ENCODE measurements at places on chromosomes 3 and 15. TPM values are rescaled to one million over a fixed set of nuclear protein-coding genes. Genes with fewer than 3 reads are reported as not detected.

HTR3E gene
- not detected for total RNA-seq

TMEM45A gene
- total RNA-seq = 18.7 TPM

TEX55 gene
- total RNA-seq = not detected

SGO1 gene
- total RNA-seq = 33.3 TPM

PAQR5 gene
- 0.21 TPM for total RNA-seq

GOLGA6L24 gene
- not detected for total RNA-seq

ADGRG7 gene
- not detected for total RNA-seq

ARMC8 gene
- total RNA-seq = 40.0 TPM

PPP2R3A gene
- 17.1 TPM for total RNA-seq

GOLGA6L7 gene
- not detected for total RNA-seq

DNA sequence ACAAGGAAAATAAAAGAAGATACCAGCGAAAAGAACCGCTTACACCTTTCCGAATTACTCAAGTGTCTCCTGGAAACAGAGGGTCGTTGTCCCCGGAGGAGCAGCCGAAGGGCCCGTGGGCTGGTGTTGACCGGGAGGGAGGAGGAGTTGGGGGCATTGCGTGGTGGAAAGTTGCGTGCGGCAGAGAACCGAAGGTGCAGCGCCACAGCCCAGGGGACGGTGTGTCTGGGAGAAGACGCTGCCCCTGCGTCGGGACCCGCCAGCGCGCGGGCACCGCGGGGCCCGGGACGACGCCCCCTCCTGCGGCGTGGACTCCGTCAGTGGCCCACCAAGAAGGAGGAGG, 325 bp downstream of the ALCAM start:
- DNase-seq = peak; percentile 10

- no peak for DNase-seq
These were observed 157.7 kb upstream of the TGFBR2 start for GRCh38 chr3:30448450-30449289.

DNA sequence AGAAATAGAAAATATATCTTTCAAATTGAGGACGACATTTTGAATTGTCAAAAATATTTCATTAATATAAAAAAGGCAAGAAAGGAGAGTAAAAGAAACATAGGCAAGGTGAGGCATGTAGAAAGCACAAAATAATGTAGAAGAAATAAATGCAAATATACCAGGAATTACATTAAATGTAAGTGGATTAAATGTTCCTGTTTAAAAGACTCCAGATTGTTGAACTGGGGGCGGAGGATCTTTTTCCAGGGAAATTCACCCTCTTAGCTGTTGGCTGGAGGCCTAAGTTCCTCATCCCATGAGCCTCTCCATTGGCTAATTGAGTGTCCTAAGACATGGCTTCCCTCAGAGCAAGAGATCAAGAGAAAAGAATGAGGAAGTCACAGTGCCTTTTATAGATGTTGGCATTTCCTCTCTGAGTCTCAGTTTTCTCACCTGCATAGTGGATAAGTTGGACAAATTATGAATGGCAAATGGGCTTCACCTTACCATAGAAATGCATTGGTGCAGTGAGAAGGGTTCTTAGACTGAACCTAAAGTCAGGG, 147.4 kb upstream of the SMAD3 start:
- DNase-seq = no peak

GRCh38 chr3:13748276-13748879, 131.5 kb downstream of the WNT7A start:
- no peak for DNase-seq

GRCh38 chr15:67946701-67947100, 106.9 kb upstream of the RNU6-1 start:
- no peak for DNase-seq

DNA sequence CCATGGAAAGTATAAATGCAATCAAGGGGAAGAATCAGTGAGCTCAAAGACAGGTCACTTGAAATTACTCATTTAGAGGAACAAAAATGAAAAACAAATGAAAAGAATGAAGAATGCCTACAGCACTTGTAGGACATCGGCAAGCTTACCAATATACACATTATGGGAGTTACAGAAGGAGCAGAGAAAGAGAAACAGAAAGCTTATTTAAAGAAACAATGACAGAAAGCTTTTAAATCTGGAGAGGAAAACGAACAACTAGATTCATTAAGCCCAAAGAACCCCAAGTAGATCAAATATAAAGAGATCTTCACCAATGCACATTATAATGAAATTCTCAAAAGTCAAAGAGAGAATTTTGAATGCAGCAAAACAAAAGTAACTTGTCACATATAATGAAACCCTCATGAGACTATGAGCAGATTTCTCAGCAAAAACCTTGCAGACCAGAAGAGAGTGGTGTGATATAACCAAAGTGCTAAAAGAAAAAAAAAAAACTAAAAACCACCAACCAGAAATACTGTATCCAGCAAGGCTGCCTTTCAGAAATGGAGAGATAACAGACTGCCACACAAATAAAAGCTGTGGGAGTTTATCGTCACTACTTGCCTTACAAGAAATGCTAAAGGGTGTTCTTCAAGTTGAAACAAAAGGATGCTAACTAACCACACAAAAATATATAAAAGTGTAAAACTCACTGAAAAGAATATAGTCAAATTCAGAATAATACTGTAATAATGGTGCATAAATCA, 63.1 kb downstream of the MYH15 start:
- DNase-seq = no peak

- no peak for DNase-seq
These were observed 13.7 kb upstream of the ULK4 start for GRCh38 chr3:41975416-41976103.

- DNase-seq = no peak
These were observed 67.2 kb downstream of the CFAP44 start for GRCh38 chr3:113374078-113374477.

All from neural crest cell (in vitro differentiated cells).